ENCODE measurements at places on chromosomes 6 and 20.

DNA sequence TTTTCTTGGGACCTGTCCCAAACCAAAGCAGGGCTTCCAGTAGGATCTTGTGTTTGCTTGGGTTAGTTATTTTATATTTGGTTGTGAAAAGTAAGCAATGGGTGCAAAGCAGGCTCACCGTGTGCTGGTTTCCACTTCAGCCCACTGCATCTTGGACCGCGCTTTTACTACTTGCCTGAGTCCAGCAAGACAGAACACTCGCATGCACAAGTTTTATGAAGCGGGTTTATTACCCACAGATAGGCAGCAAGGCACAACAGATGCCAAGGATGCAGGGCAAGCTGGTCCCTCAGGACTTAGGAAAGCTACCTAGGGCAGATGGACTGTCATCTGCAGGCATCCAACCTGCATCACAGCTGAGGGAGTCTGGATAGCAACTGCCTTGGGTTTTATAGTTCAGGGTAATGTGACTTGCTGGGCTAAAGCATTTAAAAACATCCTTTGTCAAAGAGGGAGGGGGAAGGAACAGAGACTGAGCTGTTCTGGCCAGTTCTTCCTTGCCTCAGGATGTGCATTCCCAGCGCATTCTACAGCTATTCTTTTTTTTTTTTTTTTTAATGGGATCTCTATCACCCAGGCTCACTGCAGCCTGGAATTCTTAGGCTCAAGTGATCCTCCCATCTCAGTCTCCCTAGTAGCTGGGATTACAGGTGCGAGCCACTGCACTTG is 18.5 kb downstream of the CITED2 start:
- no peak for DNase-seq

DNA sequence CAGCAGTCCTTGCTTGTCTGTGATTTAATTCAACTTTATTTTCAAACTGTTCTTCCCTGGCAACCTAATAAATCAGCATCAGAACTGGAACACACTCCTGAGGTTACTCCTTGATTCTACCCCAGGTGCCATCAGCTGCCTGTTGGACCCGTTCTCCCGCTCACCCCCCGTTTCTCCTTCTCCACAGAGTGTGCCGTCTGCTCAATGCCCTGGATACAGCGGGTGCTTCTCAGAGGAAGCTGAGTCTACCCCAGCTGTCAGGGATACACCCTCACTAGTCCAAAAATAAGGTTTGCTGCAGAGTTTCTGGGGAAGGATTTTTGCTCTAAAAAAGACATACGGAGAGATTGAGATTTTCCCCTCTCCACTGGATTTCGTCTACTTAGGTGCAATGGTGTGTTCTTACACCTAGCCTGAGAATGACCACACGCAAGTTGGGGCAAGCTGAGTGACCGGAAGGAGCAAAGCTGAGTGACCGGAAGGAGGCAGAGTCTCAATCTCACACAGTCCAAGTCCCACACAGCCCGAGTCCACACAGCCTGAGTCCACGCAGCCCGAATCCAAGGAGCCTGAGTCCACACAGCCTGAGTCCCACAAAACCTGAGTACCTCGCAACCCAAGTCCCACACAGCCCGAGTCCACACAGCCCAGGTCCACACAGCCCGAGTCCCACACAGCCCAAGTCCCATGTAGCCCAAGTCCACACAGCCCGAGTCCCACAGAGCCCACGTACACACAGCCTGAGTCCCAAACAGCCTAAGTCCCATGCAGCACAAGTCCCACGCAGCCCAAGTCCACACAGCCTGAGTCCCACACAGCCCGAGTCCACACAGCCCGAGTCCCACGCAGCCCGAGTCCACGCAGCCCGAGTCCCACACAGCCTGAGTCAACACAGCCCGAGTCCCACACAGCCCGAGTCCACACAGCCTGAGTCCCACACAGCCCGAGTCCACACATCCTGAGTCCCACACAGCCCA is 58.6 kb upstream of the DACT2 start:
- DNase-seq, result no peak

DNA sequence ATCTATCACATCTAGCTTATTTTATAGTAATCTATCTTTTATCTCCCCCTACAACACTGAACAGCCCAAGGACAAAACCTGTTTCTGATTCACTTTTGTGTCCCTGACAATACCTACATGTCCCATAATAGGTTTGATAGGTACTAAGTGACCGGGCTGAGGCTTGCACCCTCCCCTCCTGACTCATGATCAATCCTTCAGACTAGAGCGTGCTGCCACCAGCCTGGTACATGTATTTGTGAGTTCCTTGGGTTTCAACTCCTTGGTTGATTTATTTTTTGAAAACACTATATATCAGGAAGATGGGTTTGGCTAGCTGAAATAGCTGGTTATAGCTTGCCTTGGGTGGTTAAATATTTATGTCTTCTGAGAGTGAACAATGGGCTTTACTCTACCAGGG is 41.6 kb upstream of the RAB23 start:
- DNase-seq, result no peak

DNA sequence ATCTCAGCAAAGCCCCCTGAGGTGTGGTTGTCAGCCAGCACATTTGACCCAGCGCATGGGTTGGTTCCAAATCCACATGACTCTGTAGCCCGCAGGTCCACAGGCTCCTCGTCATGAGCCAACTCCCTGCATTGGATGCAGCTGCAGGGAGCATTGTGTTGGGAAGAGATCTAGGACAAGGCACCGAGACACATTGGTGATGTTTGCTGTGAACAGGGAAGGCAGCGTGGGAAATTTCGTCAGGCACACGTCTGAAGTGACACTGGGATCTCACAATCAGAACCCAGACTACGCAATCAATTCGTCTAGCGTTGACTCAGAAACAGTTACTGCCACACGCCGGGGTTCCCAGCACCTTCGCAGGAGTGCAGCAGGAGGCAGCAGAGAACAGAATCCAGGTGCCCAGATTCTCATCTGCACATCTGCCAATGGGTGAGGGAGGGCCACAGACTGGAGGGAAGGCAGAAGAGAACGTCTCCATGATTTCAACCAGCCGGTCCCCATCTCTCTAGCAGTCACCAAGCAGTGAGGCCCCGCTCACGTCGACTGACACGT is 177.0 kb downstream of the TTLL2 start:
- DNase-seq, result no peak

GRCh38 chr20:53328961-53329360 is 264.7 kb downstream of the ZNF217 start:
- DNase-seq, result no peak

GRCh38 chr6:149129371-149130077 is 188.0 kb upstream of the TAB2 start:
- DNase-seq, result no peak

- DNase-seq, result no peak
Measured at GRCh38 chr20:2756056-2756611, 44.3 kb downstream of the CPXM1 start.

DNA sequence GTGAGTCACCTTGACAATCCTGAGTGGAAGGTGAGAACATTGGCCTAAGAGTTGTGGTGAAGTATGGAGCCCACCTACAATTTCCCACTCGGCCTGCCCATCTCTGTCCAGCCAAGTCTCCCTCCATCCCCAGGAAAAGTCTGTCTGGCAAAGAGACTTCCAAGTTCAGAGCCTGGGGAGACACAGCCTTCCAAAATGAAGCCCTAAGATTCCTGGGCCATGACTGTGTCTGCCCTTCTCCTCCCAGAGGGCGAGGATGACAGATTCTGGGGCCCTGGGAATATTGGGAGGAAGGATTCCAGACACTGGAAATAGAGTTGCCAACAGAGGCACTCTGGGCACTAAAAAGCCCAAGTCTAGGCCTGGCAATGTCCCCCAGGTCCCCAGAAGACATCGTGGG is 176.8 kb downstream of the NFATC2 start:
- DNase-seq, result no peak

GRCh38 chr6:138514860-138515540 is 15.7 kb upstream of the NHSL1 start:
- peak; percentile 21 for DNase-seq

- no peak for DNase-seq
Measured at GRCh38 chr6:63689421-63689820, 53.8 kb downstream of the PHF3 start.

GRCh38 chr6:20700375-20700774 is 166.1 kb downstream of the CDKAL1 start:
- DNase-seq, result no peak

DNA sequence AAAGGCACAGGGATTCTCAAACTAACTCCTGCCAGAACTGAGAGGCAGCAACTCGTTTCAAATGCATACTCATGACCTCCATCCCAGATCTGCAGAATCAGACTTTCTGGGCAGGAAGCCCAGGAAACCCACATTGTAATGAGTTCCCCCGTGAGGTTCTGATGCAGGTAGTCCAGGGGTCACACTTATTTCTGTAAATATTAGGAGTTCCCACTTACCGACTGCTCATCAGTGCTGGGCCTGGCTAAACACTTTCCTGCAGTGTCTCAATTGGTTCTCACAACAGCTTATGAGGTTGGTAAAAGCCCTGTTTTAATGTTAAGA is 11.6 kb downstream of the DUSP15 start:
- DNase-seq, result no peak

- no peak for DNase-seq
Measured at GRCh38 chr6:107444277-107444676, 15.1 kb downstream of the PDSS2 start.

DNA sequence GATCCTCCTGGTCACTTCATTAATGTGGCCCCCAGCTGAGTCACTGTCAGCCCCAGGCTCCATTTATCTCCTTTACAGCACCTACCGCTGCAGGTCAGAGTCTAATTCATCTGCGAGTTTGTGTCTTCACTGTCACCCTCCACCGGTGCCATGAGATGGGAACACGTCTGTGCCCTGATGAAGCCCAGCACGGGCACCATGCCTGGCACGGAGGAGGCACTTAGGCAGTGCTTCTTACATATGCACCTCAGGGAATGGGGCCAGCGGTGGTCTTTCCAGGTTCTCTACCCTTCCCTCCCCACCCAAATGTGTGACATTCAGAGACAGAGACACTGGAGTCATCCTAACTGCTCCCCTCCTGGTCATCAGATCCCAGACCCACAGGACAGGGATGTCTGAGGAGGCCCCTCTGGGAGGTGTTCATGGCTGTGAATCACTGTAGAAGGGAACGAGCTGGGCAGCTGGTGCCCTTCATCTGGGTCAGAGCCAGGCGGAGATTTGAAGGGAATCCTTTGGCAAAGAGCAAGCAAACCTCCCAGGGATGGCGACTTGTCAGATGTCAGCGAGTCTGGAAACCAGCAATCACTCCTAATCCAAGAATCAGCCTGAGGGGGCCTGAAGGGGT is 364.6 kb downstream of the PREX1 start:
- DNase-seq, result no peak

- no peak for DNase-seq
Measured at GRCh38 chr6:28360961-28361360, 11.2 kb downstream of the ZKSCAN3 start.

- DNase-seq, result no peak
Measured at GRCh38 chr20:57508381-57508780, 16.6 kb downstream of the CTCFL start.

- no peak for DNase-seq
Measured at GRCh38 chr20:10573273-10573950, 100.4 kb downstream of the JAG1 start.

DNA sequence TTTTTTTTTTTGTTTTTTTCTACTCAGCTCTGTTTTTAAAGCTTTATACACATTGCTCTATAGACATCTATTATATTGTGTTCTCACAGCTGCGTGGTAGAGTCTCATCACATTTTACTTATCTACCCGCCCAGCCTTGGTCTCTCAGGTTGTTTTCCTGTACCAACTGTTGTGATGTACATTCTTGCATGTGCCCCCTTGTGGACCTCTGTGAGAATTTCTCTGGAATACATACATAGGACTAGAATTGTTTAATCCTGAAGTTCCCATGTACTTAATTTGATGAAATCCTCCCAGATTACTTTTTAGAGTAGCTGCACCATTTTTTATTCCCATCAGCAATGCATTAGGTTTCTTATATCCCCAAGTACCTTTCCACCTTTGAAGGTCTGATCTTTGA is 40.4 kb upstream of the TINAG start:
- no peak for DNase-seq

GRCh38 chr6:90135667-90136066 is 161.0 kb downstream of the BACH2 start:
- DNase-seq, result no peak

GRCh38 chr20:22623211-22623610 is 38.8 kb upstream of the FOXA2 start:
- no peak for DNase-seq

DNA sequence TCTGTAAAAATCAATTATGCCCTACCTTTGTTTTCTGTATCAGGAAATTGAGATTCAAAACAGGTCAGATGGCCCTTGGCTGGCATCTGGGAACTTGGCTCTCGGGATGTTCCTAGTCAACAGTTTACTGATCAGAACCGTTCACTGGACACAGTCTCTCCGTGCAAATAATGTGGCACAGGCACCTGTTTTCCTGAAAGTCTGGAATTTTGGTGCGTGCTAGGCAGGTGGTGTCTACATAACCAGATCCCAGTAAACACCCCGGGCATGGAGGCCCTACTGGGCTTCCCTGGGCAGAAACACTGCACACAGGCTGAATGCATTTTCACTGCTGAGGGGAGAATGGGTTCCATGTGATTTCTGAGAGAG is 7.5 kb downstream of the SNHG17 start:
- no peak for DNase-seq

GRCh38 chr6:72689107-72689954 is 67.5 kb downstream of the KCNQ5 start:
- no peak for DNase-seq

GRCh38 chr20:3739054-3739925 is 6.8 kb downstream of the HSPA12B start:
- no peak for DNase-seq

GRCh38 chr6:127518710-127519468 is at the start of gene MTCL3:
MTCL3 (minus strand) TSS chr6:127519335.
- DNase-seq, result peak; percentile 23

DNA sequence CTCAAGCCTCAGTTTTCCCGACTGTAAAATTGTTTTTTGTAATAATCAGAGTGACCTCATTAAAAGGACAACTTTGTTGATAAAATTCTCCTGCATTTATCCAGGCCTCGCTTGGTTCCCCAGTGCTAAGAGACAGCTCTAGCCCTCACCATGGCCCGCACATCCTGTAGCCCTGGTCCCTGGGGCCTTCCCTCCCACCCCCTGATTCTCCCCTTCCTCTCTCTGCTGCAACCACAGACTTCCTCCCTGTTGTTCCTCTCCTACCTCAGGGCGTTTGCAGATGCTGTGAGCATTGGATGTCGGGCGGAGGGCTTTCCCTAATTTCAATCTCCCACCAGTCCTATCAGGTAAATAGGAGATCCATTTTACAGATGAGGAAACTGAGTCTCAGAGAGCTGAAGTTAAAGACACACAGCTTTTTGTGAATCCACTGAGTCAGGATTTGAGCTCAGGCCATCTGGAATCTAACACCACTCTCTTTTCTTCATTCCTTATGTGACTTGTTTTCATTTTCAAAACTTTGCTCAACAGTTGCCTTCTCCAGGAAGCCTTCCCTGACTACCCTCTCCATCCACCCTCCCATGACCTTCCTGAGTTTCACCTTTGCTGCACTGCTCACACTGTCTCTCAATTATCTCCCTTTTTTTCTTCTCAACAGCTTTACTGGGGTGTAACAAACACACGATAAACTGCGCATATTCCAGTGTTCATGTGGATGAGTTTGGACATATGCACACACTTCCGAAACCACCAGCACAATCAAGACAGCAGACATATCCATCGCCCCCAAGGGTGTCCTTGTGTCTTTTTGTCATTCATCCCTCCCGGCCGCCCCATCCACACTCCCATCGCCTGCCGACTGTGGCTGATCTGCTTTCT is 107.1 kb downstream of the CEBPB start:
- no peak for DNase-seq

Data from stimulated activated naive CD8-positive, alpha-beta T cell treated with anti-CD3 and anti-CD28 coated beads, Interleukin-15, amount 100 ng/mL, for 72 hours (primary cell).